ENCODE measurements at places on chromosomes 2 and 18. TPM values are rescaled to one million over a fixed set of nuclear protein-coding genes. Genes with fewer than 3 reads are reported as not detected.

Gene LGALSL
- total RNA-seq, result 1.7 TPM

Gene C2orf78
- not detected for total RNA-seq

Gene PRKAG3
- total RNA-seq, result not detected

Gene TRIM43
- not detected for total RNA-seq

Gene SDC1
- 8.0 TPM for total RNA-seq

Gene GKN2
- not detected for total RNA-seq

Gene ECEL1
- not detected for total RNA-seq

Gene CD302
- 3.9 TPM for total RNA-seq
